Islet precursor cell (in vitro differentiated cells): ENCODE measurements at places on chromosomes 1 and 21.

DNA sequence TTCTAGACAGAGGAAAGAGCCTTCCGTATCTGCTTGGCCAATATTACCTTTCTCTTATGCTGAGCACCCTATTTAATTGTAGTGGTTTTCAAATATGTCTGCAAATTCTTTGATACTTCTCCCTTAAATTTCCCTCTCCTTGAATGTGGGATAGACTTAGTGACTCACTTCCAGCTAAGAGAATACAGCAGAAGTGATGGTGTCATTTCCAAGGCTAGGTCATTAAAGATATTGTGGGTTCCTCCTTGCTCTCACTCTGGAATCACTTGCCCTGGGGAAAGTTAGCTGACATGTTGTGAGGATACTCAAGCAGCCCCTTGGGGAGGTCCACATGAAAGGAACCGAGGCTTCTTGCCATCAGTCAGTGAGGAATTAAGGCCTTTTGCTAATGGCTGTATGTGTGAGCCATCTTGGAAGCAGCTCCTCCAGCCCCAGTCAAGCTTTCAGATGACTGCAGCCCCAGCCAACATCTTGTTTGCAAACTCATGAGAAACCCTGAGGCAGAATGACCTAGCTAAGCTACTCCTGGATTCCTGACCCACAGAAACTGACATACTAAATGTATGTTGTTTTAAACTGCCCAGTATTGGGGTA lies 8.1 kb upstream of the CITED4 start:
- DNase-seq, result no peak

DNA sequence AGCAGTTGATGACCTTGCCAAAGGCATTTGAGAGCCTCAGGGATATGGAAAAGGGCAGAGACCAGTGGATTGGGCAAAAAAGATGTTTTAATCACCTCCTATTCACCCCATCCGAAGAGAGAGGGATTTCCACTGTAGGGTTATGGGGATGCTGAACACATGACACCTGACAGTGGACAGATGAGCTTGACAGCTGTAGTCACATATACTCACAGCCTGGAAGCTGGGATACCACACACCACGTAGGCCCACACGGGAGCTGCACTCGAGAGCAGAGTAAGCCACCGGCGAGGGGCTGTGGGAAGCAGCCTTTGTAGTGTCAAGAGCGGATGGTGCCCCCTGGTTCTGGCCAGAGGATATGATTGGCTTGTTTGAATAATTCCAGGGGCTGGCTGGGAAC lies 20.0 kb downstream of the ZBTB40 start:
- no peak for DNase-seq

- DNase-seq, result no peak
These were observed 473.3 kb downstream of the MRPL39 start for GRCh38 chr21:25133939-25134338.

DNA sequence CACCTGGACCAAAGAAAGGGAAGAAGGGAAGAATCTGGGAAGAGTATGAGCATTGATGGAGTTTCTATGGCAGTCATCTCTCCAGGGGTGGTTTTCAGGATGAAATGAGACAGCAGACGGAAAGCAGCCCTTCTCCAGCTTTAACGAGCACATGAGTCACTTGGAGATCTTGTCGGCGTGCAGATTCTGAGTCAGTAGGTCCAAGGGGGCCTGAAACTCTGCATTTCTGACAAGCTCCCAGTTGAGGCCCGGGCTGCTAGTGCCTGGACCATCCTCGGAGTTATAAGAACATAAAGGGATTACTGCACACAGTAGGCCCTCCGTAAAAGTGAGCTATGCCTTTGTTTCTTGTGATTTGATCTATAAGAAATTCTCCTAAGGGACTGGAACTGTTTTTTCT lies 17.6 kb downstream of the HSPG2 start:
- peak; percentile 89 for DNase-seq

DNA sequence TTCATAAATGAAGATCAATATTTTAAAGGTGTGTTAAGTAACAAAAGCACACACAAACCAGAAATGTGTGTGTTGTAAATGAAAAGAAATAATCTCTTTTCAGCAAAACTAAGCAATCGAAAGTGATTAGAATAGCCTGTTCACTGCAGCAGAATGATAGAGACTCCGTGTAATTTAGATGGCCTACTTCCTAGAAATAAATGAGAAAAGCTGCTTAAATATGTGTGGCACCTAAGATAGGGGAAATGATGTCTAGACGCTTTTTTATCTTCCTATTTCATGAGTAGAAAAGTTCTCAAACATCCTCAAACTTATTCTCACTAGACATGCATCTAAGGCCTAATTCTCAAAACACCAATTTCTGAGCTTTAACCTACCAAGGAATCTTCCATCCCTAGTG lies 124.7 kb upstream of the BRINP3 start:
- no peak for DNase-seq

DNA sequence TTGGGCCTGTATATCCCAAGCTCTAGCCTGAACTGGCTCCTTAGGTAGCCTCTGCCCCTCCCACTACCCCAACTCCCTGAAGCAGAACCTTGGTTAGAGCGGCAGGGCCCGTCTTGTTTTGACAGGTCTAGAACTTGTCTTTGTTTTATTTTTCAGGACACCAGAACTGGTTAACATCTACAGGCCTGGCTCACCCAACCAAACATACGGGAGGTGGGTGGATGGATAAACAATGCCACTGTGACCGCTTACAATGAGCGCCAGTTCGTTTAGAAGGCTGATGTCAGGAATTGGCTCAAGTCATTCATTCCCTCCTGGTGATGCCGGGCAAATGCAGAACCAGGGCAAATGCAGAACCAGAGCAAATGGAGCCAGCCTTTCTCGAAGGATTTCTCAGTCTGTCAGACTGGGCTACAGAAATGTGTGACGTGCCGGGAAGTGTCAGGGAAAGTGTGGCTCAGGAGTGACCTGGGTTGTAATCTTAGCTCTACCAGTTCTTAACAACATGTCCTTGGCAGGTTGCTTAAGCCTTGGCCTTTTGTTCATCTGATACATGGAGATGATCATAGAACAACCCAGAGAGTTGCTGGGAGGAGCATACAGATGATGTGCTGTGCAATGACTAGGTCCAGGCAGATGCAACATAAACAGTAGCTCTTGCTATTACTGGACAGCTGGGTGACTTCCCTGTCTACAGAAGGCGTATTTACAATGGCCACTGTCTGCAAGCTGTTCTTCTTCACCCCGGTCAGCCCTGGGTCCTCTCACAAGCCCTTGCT lies 30.5 kb upstream of the BTG2 start:
- DNase-seq, result no peak

GRCh38 chr1:229597877-229598276 lies 28.0 kb downstream of the TAF5L start:
- DNase-seq, result no peak

- DNase-seq, result no peak
These were observed 936 bp upstream of the UBXN11 start for GRCh38 chr1:26307363-26307781.

- DNase-seq, result no peak
These were observed 95.6 kb downstream of the CENPF start for GRCh38 chr1:214698559-214698958.

GRCh38 chr1:17458794-17459193 lies 19.3 kb upstream of the RCC2 start:
- DNase-seq, result no peak

DNA sequence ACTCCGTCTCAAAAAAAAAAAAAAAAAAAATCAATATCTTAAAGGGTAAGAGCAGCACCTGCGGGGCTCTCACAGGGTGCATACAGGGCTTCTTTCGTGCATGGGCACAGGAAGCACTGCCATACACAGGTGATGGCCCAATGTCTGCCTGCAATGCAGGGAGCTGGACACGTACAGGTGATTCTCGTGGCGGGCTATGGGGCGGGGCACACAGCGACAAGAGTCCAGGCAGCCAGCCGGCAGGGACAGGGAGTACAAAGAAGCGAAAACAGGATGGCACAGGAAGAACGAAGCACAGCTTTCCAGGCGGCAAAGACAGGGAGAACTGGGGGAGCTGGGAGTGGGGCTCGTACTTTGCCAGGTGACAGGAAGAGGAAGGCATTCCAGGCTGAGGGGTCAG lies 1.6 kb downstream of the KIF17 start:
- DNase-seq, result no peak

DNA sequence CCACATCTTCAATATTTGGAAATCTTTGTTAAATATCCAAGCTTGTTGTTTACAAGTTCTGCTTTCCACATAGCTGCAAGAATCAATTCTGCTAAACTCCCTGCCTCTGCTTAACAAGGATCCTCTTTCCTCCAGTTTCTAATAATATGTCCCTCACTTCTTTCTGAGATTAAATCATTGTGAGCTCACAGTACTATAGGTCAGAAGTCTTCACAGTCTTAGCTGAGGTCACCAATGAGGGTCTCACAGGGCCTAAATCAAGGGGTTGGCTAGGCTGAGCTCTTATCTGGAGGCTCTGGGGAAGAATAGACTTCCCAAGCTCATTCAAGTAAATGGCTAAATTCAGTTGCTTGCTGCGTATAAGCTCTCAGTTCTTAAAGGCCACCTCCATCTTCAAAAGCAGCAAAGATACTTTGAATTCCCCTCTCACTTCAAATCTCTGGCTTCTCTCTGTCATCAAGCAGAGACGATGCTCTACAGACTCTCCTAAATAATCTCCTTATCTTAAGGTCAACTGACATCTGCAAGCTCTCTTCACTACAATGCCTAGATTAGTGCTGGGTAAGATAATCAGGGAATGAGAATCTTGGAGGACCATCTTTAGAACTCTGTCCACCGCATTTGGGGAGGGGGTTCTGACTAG lies 175.3 kb downstream of the PLPPR4 start:
- DNase-seq, result no peak

DNA sequence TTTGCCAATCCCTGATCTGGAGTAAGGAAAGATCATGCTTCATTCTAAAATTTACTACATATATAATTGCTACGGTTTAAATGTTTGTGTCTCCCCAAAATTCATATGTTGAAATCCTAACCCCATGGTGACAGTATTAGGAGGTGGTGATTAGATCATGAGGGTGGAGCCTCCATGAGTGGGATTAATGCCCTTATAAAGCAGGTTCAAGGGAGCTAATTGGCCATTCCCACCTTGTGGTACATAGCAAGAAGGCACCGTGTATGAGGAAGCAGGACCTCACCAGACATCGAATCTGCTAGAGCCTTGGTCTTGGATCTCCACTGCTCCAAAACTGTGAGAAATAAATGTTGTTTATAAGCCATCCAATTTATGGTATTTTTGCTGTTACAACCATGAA lies 55.5 kb downstream of the GADD45A start:
- no peak for DNase-seq
